Epithelial cell of esophagus (primary cell): ENCODE measurements at places on chromosomes 7 and 10.
A peak's percentile ranks its signal among the peaks of the same experiment; 100 is the strongest.

- DNase-seq: no peak
Observed at GRCh38 chr7:81070956-81071355, 152.1 kb upstream of the SEMA3C start.

GRCh38 chr7:9071160-9071762 is 637.9 kb downstream of the NXPH1 start:
- DNase-seq: no peak

GRCh38 chr10:80528901-80529300 is 8.8 kb upstream of the SH2D4B start:
- DNase-seq: no peak

- DNase-seq: peak; percentile 62
Observed at GRCh38 chr7:38699471-38699870, 68.3 kb upstream of the AMPH start.
